ENCODE measurements at places on chromosomes 7 and 10.
A peak's percentile ranks its signal among the peaks of the same experiment; 100 is the strongest.

GRCh38 chr10:59880971-59881510 is 25.3 kb downstream of the CCDC6 start:
- DNase-seq: no peak

DNA sequence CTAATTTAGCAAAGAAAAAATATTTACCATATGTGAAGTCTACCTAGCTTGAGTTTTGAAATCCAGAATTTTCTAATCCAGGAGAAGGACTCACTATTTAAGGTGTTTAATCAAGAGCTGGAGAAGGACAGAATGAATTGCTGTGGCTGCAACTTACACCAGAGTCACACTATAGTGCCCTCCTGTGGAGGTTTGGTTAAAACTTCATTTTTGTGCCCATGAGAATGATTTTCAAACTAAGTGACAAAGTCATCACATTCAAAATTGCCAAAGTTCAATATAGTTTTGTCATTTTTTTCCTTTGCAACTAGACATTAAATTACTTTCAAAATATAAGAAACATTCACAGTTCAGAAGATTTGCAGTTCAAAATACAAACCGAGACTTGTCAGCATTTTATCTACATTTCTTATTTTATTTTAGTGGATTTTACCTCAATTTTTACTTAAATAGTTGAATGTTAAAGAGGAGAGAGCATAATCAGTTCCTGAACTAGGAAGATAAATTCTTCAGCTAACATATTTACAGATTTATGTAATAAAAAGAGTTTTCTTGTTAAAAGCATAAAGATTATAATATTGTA is 70.7 kb downstream of the CABCOCO1 start:
- peak; percentile 35 for DNase-seq

DNA sequence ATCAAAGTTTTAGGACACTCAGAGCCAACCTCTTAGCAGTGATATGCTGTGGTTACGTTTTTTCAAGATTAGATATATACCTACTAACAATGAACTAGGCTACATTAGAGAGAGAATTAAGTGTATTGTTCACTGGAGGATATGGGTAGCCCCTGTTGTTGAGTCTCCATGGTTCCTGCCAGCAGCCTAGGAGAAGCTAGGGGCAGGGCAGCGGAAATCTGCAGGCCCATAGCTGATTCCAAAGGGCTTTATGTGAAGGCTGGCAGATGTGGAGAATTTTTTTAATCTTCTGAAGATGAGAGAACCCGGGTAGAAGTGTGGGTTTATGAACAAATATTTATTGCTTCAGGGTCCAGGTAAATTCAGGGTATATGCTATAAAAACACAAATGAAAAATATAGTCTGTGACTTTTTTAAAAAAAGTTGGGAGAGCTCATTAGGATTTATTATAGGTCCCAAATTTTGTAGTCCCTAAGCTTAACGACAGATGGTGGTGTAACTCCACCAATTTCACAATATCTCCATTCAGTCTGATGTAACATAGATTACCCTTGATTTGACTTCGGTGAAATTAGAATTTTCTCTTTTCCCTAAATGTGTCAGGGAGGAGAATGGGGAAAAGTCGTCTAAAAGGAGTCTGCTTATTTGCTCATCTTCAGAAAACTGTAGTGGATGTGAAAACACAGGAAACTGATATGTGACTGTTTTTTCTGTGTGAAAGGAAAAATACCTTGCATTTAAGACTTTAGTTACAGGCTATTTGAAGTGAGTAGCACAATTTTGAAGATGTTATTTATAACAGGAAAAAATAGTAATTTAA is 163.0 kb upstream of the PPP1R3A start:
- no peak for DNase-seq

- no peak for DNase-seq
Measured at GRCh38 chr10:122176232-122177213, 94.6 kb upstream of the BTBD16 start.

- DNase-seq: peak; percentile 44
Measured at GRCh38 chr10:21399392-21400035, 126.0 kb downstream of the SKIDA1 start.

- no peak for DNase-seq
Measured at GRCh38 chr7:94160719-94161435, 156.7 kb upstream of the BET1 start.

DNA sequence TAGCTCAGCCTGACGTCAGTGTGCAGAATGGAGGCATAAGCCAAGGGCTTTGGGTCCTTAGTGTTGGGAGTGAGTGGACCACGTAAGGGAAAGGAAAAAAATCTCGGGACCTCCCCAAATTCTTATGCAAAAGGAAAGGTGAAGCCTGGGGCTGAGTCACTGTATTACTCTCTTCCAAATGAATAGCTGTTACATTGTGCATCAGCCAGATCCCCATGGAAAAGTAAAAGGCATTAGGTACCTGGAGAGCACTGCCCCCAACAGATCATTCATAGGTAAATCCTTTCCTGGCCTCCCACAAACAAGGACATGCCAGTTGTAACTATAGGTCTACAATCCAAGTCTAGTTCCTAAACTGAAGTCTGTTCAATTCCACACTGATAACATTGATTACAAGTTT is 170.5 kb downstream of the C1GALT1 start:
- DNase-seq: no peak

- DNase-seq: no peak
Measured at GRCh38 chr7:47433564-47433895, 148.4 kb downstream of the TNS3 start.

GRCh38 chr10:101889256-101890210 is 45.9 kb upstream of the KCNIP2 start:
- DNase-seq: peak; percentile 62

DNA sequence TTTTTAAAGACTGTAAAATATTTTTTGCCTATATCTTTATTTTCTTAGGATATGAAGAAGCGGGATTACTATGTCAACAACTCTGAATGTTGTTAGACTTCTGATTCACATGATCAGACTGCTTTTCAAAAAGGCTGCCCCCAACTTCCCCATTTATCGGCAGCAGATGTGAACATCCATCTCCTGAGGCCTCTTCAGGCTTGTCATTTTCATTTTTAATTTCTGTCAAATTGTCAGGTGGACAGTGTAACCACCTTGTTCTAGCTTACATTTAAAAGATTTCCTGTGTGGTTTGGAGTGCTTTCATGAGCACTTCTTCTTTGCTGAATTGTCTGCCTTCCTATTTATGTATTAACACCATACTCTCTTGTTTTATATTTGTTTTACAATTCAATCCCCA is 78.8 kb upstream of the GSDME start:
- no peak for DNase-seq
